NCI-H1930 (cell line): ENCODE measurements at places on chromosomes 1 and 21.
A peak's percentile ranks its signal among the peaks of the same experiment; 100 is the strongest.

DNA sequence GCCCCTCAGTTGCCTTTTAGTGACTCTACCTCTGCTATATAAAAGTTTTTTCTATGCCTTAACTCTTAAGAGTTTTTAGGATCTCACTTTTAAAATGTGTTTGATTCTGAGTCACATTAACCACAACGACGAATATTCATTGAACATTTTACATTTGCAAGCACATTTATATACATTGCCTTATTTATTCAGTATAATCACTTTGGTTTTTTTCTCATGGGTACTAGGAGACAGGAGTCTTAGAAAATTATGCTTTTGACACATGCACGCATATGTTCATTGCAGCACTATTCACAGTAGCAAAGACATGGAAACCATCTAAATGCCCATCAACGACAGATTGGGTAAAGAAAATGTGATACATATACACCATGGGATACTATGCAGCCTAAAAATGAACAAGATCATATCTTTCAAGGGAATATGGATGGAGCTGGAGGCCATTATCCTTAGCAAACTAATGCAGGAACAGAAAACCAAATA lies 236.9 kb upstream of the SPAG17 start:
- DNase-seq = no peak

DNA sequence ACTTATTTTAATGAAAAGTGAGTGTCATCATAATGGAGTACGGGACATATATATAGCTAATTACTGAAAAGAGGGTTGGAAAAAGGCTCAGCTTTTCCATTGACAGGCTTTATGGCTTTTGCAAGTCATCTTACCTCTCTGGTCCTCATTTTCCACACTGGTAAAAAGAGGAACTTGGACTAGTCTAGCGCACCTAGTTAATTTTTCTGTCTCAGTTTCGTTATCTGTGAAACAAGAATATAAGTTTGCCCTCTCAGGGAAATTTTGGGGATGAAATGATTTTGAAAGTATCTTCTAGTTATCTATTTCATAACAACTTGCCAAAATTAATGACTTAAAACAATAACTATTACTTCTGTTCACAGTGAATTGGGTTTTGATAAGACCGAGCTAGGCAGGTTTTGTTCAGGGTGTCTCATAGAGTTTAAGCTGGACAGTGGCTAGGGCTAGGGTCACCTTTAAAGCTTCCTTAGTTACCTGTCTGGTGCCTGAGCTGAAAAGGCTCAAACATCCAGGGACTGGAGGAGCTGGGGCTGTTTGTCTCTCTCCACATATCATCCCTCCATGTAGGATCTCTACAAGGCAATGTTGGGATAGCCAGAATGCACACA lies 91.7 kb downstream of the TYW3 start:
- no peak for DNase-seq

DNA sequence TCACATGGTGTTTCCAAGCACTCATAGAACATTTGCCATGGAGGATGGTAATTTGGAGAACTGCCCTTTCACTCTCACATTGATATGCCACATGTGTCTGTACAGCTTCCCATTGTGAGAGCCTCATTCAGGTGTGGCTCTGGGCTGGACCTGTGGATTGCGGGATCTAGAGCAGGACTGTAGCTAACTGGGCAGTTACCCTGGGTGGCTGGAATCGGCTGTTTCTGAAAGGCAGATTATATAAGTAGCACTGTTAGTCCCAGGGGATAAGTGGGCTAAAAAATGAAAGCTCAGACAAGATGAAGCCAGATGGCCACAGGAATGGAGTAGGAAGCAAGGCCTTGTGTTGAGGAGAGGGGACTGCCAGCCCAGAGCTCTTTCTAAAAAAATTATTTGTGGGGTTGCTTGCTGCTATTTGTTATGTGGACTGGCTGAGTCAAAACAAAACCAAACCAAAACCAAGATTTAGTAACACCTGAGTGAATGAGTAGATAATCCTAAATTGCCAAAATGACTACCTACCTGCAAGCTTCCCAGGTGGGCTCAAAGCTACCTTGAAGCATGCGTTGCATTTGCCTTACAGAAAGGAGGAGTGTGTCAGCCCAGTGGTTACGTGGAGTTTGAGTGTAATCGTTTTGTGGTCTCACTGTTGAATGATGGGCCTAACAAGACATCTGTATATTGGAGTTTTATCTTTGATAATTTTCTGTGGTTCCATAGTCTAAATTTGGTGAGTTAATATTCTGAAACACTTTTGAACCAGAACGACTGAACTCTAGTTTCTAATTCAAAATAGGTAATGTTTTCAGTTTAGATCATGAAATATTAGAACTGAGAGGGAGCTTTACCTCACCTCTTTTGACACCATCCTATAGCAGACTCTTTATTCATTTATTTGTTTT lies 58.0 kb downstream of the SDCCAG8 start:
- no peak for DNase-seq

DNA sequence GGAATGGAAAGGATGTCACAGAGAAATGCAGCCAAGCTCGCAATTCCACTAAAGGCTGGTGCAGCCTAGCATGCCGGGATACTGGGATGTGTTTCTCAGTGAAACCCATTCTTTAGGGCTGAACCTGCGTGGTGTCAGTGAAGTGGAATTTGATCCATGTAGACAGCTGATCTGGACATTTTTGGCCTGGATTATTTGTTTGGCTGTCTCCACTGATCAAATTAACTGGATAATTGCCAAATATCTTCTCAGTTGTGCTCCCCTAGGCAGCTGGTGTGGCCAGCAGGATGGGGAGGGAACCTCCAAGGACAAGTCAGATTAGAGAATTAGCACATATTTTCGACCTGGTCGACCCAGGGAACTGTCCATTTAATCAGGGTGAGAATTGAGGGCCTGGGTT lies 318.4 kb downstream of the RPS6KC1 start:
- DNase-seq = no peak

GRCh38 chr1:118388301-118388959 lies 203.4 kb upstream of the SPAG17 start:
- no peak for DNase-seq

DNA sequence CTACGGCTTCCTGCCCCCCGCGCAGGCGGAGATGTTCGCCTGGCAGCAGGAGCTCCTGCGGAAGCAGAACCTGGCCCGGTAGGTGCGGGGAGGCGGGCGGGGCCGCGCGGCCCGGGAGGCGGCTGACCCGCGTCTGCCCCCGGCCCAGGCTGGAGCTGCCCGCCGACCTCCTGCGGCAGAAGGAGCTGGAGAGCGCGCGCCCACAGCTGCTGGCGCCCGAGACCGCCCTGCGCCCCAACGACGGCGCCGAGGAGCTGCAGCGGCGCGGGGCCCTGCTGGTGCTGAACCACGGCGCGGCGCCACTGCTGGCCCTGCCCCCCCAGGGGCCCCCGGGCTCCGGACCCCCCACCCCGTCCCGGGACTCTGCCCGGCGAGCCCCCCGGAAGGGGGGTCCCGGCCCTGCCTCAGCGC lies 16.6 kb downstream of the NOC2L start:
- DNase-seq = peak; percentile 46

GRCh38 chr1:15453734-15454133 lies 2.8 kb upstream of the CELA2A start:
- DNase-seq = no peak

GRCh38 chr1:228190778-228191177 lies 17.1 kb upstream of the OBSCN start:
- no peak for DNase-seq

DNA sequence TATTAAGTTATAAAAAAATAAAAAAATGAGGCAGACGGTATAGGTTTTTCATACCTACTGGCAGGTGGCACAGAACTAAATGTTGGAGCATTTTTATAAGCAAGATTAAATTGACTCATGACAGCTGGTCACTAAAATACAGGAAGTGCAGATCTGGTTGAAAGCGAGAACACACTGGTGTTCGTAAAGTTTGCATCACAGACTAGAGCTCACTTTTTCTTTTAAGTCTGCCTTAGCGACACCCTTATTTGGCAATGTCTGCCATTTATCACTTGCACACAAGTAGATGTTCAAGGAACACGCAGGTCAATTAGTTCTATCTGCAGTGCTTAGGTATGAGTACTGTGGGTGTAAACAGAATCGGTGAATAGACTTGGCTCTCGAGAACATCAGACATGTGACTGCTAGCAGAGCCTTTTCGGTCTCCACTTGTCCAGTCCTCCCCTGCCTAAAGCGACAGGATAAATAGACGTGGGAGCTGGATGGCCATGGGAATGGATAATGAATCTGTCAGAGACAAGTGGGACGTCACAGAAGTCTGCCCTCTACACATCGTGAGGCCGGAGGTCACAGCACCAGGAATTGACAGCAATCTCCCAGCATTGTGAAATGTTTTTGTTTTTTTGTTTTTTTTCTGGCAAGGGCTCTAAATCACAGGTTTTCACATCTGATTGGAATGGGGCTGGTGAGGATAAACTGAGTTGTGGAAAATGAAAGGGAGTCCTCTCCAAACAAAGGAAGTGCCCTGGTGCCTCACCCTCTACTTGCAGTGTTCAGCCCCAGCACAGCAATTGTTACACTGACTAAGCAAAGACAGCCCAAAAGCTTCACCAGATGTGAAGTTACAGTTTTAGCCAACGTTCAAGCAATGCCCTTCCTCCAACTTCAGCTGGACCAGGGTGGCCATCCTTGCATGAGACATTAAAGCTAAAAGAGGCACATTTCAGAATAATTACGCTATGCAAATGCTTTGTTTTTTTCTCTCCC lies 248.9 kb downstream of the NTNG1 start:
- no peak for DNase-seq

GRCh38 chr1:72938408-72938807 lies 656.1 kb upstream of the NEGR1 start:
- no peak for DNase-seq

GRCh38 chr21:36030581-36031189 lies 29.6 kb downstream of the SETD4 start:
- DNase-seq = no peak

GRCh38 chr1:235024711-235025421 lies 103.8 kb downstream of the TOMM20 start:
- no peak for DNase-seq

GRCh38 chr1:208173749-208174148 lies 70.4 kb downstream of the PLXNA2 start:
- no peak for DNase-seq

DNA sequence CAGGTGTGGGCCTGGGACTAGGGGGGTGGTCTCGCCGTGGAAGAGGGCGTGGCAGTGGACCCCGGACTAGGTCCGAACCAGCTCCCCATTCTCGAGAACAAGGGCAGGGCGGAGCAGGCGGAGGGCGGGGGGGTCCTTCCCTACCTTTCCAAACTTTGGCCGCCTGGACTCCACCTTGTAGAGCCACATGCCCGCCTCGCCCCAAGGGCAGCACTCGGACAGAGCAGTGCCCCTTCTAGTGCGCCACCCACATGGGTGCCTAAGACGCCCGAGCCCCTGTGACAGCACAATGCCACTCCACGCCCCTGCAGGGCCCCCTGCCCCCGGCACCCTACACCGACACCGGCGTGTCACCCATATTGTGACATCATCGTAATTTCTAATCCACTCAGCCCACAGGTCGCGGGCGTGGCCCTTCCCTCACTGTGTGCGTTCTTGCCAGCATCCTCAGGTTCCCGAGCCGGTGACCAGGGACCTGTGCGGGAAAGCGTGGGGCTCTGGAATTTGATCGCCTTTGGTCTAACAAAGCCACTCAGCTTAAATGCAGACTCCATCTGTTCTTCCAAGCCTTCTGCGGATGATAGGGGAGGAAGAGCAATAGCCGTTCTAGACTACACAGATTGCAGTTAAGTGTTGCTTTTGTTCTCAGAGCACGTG lies 553 bp upstream of the STMN1 start:
- peak; percentile 42 for DNase-seq

GRCh38 chr1:94456736-94457135 lies 38.5 kb downstream of the ABCD3 start:
- no peak for DNase-seq

DNA sequence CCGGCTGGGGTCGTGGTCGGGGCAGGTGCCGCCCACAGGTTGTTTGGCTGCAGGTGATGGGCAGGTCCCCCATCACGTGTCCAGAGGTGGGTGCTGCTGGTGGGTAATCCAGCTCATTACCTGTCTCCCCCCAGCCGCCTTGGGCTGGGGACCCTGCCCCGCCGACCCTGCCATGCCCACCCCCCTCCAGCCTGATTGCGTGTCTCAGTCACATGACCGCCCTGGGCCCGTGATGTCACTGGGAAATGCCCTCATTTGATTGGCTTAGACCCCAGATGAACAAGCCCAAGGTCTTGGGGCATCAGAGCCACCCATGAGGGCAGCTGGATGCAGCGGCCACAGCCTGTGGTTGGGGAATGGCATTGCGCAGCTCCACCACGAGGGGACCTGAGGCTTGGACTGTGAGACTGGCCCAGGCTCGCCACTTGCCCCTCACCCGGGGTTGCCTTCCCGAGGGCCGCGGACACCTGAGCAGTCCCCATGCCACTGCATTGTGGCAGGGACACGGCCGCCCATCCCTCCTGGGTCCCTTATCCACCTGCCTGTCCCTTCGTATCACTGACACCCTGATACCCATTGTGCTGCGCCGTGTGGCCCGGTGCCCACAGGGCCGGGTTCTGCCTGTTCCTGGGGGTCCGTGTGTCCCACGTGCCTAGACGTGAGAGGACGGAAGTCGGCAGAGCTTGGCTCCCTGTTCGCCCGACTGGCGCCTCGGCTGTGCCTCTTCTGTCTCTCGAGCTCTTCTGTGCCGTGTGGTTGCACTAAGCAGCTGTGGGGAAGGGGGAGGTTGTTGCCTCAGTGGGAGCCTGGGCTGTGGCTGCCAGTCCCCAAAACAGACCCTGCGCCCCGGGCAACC lies 68.0 kb downstream of the FAAP20 start:
- no peak for DNase-seq

GRCh38 chr1:31701091-31701736 lies 2.6 kb downstream of the COL16A1 start:
- no peak for DNase-seq

DNA sequence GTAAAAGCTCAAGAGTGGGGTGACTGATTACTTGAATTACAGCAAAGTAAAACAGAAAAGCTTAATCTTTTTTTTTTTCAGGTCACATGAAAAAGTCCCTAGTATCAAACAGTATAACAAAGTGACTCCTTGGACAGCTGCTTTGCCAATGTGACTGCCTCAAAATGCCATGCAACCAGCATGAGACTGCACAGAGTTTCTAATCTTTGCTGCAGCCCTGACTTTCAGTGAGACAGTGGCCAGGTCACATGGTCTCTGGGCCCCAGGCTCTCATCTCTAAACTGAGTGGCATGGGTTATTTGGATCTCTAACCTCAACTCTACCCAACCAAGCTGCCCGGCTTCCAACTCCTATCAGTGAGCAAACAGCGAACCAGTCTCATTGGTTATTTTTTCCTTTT lies 169.0 kb downstream of the VAV3 start:
- DNase-seq = no peak

GRCh38 chr1:102219463-102219862 lies 222.7 kb upstream of the OLFM3 start:
- no peak for DNase-seq

- DNase-seq = no peak
Measured at GRCh38 chr1:101964708-101965107, 32.0 kb downstream of the OLFM3 start.

DNA sequence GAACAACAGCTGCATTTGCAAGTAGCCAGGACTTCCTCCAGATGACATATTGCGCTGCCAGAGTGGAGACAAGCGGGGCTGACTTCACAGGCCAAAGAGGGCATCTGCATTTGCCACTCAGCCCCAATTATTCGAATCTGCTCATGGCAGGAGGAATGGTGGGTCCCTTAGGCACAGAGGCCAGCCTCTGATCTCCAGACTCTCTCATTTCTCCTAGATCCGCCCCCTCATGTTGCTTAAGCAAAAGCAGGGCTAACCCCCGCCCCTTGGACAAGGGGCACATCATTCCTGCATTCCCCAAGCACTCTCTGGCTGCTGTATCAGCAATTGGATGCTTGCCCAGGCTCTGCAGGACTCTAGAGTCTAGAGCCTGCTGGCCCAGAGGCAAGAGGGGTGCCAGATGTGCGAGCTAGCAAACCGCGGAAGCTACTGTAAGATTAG lies 262.4 kb downstream of the ST6GALNAC3 start:
- no peak for DNase-seq

GRCh38 chr21:21530680-21531079 lies 532.5 kb downstream of the NCAM2 start:
- no peak for DNase-seq
